Tibial artery (tissue), 4 donors: ENCODE measurements at places on chromosomes 13 and 19.

DNA sequence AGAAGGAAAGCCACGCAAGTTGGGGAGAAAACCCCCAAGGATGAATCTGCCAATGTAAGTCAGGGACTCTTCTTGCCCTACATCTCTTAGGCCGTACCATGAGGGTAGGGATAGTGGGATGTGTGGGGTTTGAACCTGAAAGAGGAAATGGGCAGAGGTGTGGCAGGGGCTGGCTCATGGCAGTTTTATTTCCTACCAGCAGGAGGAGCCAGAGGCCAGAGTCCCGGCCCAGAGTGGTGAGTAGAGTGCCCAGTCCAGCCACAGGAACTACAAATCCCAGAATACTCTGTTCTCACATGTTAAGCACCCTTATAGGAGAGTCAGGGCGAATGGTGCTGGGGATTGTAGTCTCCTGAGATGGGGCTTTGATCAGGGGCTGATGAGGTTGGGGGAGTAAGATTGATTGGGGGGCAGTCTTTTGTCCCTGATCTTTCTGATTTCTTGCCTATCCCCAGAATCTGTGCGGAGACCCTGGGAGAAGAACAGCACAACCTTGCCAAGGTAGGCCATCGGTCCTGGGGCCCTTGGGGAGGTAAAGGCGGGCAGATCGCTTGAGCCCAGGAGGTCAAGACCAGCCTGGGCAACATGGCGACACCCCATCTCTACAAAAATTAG is 16.5 kb downstream of the VASP start:
- peak; percentile 77 for DNase-seq

- DNase-seq = no peak
Measured at GRCh38 chr13:110156301-110157049, 150.5 kb downstream of the COL4A1 start.

GRCh38 chr19:16190198-16190597 is 5.0 kb downstream of the FAM32A start:
- no peak for DNase-seq

DNA sequence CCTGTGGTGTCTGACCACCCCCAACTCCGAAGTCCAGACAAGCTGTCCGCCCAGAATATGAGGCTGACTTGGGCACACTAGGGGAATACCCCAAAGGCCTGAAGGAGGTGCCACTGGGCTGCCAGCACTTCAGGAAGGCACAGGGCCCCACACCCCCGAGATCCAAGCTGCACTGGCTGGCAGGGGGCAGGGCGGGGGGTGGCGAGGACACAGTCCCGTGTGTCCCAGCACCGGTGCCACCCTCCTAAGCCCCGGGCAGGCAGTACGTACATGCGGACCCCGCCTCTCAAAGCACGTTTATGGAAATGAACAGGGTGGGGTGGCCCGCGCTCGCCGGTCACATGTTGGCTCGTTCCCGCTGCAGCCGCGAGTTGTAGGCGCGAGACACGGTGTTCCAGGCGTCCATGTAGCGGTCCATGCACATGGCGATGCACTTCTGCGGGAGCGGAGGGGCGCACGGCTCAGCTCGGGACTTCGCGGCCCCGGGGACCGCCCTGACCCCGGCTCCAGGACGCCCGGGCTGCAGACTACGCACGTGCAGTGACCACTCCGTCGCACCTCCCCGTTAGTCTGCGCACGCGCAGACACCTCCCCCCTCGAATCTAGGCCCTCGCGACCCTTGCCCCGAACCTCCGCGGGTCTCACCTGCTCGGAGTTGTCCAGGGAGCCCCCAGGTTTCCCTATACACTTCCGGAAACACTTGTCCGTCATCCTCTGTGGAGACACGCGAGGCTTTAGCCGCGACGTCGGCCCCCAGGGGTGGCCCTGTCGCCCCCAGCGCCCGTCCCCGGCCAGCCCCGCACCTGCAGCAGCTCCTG is 566 bp downstream of the TIMM13 start:
- DNase-seq = no peak

DNA sequence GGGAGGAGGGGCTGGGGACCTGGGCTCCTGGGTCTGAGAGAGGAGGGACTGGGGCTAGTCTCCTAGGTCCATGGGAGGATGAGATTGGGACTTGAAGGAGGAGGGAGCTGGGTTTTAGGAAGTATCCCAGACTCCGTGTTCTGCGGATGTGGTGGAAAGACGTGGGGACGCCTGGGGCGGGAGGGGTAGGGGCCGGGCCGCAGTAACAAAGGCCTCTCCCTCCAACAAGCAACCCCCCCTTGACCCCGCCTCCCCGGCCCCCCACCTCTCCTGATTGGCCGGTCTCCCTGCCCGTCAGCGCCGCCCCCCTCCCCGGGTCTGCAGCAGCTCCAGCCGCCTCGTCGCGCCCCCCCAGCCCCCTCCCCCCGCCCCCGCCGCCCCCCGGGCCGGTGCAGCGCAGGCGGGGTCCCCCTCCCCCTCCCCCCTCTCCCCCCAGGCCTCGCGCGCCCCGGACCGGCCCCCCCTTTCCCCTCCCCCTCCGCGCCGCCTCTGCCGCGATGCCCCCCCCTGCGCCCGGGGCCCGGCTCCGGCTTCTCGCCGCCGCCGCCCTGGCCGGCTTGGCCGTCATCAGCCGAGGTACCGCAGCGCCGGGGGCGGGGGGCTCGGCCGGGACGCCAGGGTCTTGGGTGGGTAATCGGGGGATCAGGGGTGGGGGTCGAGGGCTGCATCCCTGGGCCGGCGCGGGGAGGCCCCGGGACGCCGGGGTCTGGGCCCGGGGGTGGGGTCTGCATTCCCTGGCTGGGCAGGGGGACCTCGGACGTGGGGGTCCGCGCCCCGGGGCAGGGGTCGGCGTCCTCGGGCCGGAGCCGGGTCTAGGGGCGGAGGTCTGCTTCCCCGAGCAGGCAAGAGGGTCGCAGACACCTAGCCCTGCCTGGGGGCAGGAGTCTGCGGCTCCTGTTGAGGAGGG is at the start of gene IGLON5:
Gene IGLON5, plus strand, starts transcription at position 294 of the 907 bp plus-strand sequence. Its CDS starts 204 bp downstream, at position 498.
- DNase-seq = no peak

GRCh38 chr19:43460362-43461016 is 4.9 kb downstream of the LYPD3 start:
- DNase-seq = no peak

GRCh38 chr19:29442910-29443309 is 82.9 kb upstream of the VSTM2B start:
- no peak for DNase-seq

GRCh38 chr19:47475465-47475864 is 3.8 kb upstream of the SLC8A2 start:
- no peak for DNase-seq

GRCh38 chr13:60619461-60619860 is 222.4 kb downstream of the TDRD3 start:
- no peak for DNase-seq

DNA sequence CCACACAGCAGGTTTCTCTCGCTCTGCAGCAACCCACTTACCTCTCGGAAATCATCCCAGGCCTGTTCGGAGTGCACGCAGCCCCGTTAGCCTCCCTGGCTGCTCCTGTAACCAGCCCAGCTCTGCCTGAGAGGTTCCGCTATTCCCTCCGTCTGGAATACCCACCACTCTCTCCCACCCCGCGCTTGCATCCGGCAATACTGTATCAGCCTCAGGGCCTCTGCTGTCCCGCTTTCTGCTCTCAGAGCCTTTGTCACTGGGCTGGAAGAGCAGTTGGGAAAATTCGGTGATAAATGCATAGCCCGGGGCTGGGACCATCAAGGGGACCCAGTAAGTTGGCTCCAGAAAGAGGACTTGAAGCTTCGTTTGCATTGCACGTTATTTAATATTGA is 759 bp upstream of the TLE6 start:
- no peak for DNase-seq

DNA sequence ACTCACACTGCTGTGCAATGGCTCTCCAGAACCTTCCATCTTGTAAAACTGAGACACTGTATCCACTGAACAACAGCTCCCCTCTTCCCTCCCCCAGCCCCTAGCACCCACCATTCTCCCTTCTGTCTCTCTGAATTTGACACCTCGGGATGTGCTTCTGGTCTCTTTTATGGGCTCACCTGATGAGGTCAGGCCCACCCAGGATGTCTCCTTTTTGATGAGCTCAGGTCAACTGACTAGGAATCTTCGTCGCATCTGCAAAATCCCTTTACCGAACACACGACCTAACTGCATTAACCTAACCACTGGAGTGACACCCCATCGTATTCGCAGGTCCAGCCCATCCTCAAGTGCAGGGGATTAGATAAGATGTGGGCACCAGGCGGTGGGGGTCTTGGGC is 73.9 kb downstream of the GNG7 start:
- DNase-seq = no peak

- DNase-seq = no peak
Measured at GRCh38 chr19:42105368-42105767, 26.9 kb downstream of the POU2F2 start.

GRCh38 chr13:113815151-113816058 is 48.5 kb downstream of the GAS6 start:
- DNase-seq = no peak

DNA sequence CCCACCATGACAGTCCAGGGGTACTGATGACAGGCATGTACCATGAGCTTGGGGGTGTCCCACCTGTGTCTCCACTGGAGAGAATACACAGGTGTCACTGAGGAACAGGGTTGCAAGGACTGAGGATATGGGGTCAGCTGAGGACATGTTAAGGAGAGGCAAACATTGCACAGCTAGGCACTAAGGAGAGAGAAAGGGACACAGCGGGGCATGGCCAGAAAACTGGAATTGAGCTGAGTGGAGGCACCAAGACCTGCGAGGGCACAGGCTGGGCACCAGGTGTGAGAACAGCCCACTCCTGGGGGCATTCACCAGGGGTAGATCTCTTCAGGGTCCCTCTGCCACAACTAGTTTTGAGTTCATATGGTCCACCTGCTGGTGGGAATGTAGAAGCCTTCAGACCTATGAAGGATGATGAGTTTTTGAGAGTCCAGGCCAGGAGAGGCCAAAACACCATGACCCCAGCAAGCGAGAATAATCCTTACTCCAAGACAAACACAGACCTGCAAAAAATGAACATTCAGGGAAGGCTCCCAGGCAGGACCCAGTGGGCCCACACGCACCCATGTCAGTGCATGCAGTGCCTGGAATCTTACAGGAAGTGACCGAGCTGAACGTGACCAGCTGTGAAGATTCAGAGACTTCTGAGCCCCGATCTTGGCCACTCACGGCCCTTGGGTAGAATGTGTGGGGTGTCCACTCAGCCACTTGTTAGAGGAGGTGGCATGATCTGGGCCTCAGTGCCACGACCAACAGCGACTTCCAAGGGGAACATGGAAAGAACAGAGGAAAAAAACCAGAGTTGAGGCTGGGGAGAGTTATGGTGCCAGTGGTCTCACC is 1.4 kb upstream of the ZNF584 start:
- DNase-seq = no peak

GRCh38 chr13:45296259-45296658 is 44.7 kb downstream of the TPT1 start:
- DNase-seq = no peak

- no peak for DNase-seq
Measured at GRCh38 chr19:54026656-54027055, 35.2 kb downstream of the CACNG6 start.

GRCh38 chr13:93727211-93728141 is 500.9 kb downstream of the GPC6 start:
- no peak for DNase-seq

- DNase-seq = no peak
Measured at GRCh38 chr13:37047032-37047431, 12.5 kb downstream of the SUPT20H start.

- no peak for DNase-seq
Measured at GRCh38 chr19:56678205-56678604, 6.6 kb upstream of the ZNF835 start.

- no peak for DNase-seq
Measured at GRCh38 chr13:60745343-60745742, 348.3 kb downstream of the TDRD3 start.

DNA sequence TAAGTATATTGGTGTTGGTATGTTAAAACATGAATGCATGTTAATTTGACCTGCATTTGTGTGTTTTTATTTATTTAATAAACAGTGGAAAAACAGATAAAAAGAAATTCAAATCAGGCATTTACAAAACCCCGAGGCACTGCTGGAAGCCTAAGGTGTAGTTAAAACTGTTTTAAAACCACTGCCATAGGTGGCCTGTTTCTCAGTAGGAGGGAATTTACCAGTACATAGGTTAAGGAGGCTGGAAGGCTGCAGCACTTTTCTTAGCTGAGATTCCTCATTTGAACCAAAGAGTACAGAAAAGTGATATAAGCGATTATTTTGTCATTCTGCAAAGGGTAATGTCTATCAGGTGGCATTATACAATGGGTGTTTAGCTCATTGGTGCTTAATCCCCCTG is 99.6 kb downstream of the PAN3 start:
- no peak for DNase-seq

- DNase-seq = no peak
Measured at GRCh38 chr13:59663707-59664106, 500.0 kb downstream of the DIAPH3 start.

DNA sequence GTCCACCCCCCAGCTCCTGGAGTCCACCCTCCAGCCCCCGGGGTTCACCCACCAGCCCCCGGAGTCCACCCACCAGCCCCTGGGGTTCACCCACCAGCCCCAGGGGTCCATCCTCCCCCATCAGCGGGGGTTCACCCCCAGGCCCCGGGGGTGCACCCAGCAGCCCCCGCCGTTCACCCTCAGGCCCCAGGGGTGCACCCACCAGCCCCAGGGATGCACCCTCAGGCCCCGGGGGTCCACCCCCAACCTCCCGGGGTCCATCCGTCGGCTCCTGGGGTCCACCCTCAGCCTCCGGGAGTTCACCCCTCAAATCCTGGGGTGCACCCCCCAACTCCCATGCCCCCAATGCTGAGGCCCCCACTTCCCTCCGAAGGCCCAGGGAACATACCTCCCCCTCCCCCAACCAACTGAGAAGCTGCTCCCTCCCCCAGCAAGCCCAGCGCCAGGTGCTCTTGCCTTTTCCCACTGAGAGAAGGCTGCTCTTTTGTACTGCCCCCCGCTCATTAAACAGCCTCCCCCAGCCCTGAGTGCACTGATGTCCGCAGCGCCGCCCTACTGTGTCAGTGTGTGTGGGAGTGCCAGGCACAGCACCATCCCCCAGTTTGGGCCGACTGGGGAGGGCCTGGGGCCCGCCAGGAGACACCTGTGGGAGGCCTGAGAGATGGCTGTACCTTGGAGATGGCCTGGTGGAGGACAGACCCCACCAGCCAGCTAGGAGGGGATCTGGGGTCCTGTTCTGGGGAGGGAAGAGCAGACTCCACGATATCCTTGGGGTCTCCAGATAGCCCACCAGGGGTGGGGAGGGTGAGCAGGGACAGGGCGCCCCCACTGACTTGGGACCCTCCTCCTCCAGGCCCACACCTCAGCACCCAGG is 750 bp upstream of the AMH start:
- no peak for DNase-seq

GRCh38 chr19:6413721-6414643 is 10.6 kb downstream of the KHSRP start:
- DNase-seq = no peak

DNA sequence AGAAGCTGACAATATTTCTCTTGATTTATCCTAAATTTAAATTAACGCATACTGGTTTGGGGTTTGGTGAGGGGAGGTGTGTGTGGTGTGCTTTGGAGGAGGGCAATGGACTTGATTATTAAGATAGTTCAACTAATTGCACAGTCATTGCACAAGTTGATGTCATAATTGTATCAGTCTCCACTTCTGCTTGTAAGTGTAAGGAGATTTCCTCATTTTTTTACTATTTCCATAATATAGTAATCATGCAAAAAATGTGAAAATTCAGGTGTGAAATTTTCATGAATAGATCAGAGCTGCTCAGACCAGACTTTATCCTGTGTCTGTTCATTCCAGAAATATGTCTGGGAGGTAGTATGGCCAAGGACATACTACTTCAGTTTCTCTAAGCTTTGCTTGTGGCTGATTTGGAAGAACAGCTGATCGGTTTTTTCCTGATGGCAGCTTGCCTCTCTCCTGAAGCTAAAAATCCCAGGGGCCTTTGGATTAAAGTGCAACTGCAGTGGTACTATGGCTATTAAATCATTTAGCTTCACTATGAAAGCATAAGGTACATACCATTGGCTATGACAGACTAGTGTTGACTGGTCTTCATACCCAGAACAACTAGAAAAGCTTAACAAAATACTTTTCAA is 201.8 kb upstream of the MIR17HG start:
- DNase-seq = no peak
